ENCODE measurements at places on chromosomes 5 and 9.

GRCh38 chr5:1445689-1446601 lies 705 bp upstream of the SLC6A3 start:
- DNase-seq = no peak

GRCh38 chr9:16623989-16624743 lies 246.3 kb downstream of the BNC2 start:
- no peak for DNase-seq

DNA sequence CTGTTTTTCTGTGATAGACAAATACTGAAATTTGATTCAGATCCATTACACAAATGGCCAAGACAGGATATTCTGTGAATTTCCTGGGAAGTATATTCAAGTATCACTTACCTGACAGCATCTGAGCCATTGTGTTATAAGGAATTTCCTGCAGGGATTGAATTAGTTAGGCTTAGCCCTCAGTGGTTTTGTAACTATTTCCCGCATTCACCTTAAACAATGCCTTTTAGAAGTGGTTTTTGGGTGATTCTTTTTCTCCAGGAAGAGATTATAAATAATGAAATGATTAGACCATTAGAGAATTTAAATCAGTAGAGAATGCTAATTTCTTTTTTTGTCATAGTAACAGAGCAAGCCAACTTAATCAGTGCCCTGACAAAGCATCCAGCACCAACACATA lies 30.6 kb downstream of the ITGA1 start:
- no peak for DNase-seq

DNA sequence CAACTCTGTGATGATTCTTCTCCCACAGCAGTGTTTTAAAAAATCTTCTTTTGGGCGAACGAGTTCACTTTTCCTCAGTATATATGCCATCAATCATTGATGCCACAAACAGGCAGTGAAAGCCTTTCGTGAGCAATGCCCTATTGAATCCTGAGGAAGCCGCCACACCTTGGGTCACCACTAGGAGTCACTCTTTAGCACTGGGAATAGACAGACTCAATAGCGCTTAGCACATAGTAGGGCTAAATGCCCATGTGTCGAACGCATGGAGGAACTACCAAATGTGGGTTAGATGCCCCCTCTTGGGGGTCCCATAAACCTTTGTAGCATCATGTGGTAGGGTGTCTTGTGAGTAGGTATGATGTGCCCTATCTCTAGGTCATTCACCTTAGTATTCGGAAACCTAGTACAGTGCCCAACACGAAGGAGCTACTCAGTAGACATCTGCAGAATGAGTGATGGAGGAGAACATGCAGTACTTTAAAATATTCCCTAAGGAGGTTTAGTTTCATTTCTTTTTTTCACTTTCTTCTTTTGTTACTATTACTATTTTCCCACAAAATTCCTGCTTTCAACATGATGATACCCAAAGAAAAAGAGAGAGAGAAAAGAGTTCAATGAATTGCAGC lies 603.7 kb downstream of the BNC2 start:
- DNase-seq = no peak

DNA sequence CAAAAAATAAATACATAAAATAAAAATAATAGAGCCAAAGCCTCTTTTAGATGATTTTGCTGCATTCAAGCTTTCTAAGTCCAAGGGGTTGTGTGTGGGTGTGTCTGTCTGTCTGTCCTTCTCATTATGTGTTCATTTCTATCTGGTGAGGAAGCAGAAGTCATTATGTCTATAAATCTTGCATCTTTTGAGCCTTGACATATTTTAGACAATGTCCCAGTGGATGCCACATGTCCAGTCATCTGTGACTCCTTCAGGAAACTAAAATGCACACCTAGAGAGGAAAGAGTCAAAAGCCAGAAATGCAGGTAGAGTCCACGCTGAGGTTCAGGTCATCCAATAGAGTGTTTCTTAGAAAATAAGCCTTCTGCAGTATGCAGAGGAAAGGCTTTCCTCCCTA lies 80.9 kb downstream of the GALNT10 start:
- no peak for DNase-seq

DNA sequence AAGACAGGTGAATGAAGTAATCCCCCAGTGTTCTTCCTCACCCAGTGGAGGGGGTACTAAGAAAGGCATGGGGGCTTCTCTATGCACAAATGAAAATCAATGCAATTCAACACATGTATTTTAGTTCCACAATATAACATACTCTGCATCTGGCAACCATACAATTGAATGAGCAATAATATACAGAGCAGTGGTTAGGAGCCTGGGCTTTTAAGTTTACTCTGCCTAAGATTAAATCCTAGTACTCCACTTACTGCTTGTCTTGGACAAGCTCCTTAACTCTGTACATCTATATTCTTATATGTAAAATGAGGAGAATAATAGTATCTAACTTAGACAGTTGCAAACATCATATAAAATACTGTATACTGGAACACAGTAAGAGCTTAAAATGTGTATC lies 195.4 kb upstream of the TRIM32 start:
- DNase-seq = no peak

GRCh38 chr5:148974642-148975327 lies 88.1 kb downstream of the SH3TC2 start:
- no peak for DNase-seq

- no peak for DNase-seq
Observed at GRCh38 chr5:165837286-165837685, 2331.9 kb downstream of the MAT2B start.

DNA sequence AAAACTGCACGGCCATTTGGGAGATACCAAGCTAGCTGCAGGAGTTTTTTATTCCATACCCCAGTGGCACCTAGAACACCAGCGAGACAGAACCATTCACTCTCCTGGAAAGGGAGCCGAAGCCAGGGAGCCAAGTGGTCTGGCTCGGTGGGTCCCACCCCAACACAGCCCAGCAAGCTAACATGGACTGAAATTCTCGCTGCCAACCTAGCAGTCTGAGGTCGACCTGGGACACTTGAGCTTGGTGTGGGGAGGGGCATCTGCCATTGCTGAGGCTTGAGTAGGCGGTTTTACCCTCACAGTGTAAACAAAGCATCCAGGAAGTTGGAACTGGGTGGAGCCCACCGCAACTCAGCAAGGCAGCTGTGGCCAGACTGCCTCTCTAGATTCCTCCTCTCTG lies 108.9 kb upstream of the CHD1 start:
- no peak for DNase-seq

GRCh38 chr9:97703437-97704344 lies 6.6 kb upstream of the XPA start:
- no peak for DNase-seq

- no peak for DNase-seq
Observed at GRCh38 chr5:54115735-54116403, 194.5 kb downstream of the ARL15 start.

DNA sequence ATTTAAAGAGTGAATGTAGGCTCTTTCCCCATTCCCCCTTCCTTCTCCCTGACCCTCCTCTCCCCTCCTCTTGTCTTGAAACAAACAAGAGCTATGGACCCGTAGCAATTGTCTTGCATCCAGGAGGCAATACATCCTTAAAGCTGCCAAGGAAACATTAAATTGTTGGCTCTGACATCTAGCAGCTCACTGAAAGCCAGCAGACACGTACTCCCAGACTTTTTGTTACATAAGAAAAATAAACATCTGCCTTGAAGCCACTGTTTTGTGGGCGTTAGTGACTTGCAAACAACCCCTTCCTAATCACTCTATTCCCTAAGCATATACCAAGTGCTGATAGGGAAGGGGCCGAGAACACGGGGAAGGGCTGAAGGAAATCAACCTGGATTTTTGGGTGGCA lies 8.6 kb downstream of the SLC45A2 start:
- DNase-seq = no peak

DNA sequence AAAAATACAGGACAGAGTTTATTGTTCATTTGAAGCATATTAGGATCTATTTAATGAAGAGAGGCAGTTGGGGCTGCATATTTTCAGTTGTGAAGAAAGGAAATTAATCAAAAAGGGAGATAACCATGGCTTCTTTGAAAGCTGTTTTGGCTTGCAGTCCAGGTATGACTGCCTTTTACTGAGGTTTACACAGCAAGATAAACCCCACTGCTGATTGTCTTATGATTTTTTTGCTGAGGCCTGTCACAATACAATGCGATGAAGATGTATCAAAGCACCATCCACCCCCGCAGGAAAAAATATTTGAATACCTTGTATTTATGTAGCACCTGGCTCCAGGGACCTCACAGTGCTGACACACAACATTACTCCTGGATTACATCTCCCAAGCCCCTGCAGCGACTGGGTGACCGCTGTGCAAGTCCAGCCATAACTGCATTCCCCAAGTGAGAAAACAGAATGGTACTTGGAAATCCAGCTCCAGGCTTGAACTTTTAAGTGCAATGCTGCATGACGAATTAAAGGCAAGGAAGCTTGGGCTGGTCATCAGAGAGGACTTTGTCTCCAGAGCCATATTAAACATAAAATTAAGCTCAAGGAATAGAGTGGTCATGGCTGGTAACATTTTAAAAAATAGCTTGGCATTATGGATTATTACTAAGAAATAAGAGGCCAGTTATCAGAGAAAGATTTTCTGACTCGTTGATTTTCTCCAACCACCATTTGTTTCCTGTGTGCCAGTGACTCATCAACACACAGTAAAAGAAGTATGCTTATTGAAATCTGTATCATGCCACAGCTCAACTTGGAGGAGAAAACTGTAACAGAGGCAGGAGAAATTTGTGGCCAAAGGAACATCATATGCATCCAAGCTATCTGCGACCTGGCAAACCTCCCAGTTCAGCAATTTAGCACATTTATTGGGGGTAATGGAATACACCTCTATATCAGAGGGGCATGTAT lies 374.2 kb downstream of the MAN2A1 start:
- no peak for DNase-seq

- no peak for DNase-seq
Observed at GRCh38 chr5:144463481-144464223, 293.0 kb downstream of the KCTD16 start.

DNA sequence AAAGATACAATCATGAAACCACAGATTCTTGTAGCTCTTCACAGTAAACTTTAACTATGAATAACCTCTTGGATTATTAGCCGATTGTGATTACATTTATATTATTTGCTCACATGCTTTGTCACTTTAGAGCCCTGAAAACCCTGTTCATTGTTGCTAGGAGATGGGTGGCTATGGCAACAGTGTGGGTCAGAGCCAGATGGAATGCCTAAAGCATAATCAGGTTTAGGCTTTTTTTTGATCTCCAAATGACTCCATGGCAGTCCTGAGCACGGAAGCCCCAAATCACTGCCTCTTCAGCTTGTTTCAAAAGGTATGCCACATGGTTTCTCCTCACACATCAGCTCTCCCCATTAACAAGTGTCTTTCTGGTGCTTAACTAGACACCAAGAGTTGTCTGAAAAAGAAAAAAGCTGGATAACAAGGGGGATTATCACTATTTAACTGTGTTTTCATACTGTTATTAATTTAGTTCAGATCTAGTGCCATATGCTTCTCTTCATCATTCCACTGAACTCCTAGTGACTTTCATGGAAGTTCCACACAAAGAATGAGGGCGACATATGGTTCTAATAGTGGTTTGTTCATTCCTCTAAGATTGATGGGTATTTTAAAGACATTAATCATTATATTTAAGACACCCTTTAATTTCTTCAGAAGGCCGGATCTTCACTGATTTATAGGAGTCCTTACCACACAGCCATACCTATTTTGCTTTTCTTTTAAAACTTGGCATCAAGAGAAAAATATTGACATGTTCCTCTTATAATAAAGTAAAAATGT lies 88.8 kb upstream of the PAM start:
- DNase-seq = no peak

DNA sequence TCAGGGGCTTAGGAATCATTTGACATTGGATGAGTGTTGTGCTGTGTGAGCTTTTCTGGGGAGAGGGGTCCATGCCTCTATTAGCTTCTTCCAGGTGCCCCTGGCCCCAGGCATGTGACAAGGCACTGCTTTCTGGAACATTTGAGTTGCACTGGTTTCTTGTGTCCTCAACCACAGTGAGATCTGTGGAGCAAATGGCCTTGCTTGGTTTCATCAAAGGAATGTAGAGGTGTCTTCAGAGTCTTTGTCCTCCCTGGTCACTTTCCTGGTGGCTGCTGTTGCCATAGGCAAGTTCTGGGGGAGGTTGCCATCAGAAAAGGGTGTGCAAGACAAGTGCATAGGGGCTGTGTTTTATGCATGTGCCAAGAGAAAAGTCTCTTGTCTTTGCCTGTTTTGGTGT lies 157.5 kb downstream of the MACROH2A1 start:
- no peak for DNase-seq

DNA sequence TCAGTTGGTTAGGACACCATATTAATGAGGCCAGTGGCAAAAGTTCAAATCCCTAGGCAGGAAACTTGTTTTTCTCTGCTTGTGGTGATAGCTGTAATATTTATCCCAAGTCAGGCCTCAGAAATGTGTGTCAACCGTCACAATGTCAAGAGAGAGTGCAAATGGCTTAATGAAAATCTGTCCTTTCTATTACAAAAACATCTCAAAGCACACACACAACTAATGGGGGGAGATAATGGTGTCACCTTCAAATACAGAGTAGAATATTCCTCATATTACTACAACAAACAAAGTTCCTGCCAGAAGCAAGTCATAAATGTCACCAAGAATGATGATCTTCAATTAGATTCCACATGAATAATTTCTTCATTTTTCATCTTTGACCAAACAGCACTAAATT lies 127.2 kb upstream of the MARCHF11 start:
- DNase-seq = no peak

DNA sequence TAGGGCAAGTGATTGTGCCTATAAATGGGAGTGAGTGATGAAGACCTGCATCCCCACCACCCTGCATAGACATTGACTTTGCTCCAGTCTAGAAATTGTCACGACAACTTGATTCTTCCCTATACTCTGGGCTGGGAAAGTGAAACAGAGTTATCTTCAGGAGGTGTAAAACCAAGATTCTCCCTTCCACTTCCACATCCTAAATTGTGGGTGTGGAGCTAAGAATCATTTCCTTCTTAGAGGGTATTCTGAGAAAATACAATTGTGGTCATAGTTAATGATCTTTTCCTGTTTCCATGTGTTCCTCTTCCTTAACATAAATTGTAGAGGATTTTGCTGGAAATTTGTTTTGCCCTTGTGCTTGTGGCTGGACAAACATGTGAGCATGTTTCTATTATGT lies 96.8 kb upstream of the PJA2 start:
- no peak for DNase-seq

DNA sequence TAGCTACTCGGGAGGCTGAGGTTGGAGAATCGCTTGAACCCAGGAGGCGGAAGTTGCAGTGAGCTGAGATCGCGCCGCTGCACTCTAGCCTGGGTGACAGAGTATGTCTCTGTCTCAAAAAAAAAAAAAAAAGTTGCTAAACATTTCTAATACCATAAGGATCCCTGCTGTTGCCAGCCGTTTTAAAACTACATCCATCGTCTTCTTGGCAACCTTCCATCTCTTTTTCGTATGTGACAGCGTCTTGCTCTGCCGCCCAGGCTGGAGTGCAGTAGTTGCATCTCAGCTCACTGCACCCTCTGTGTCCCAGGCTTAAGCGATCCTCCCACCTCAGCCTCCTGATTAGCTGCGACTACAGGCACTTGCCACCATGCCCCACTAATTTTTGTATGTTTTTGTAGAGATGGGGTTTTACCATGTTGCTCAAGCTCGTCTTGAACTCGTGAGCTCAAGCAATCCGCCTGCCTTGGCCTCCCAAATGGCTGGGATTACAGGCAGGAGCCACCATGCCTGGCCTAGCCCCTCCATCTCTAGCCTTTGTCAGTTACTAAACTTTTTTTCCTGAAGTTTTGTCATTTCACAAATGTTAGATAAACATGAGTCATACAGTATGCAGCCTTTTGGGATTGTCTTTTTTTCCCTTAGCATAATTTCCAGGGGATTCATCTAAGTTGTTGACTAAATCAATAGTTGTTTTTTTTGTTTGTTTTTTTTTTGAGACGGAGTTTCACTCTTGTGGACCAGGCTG lies 13.5 kb downstream of the NSD1 start:
- no peak for DNase-seq
